Small intestine (tissue), 16 donors: ENCODE measurements at places on chromosomes 16 and 17.

DNA sequence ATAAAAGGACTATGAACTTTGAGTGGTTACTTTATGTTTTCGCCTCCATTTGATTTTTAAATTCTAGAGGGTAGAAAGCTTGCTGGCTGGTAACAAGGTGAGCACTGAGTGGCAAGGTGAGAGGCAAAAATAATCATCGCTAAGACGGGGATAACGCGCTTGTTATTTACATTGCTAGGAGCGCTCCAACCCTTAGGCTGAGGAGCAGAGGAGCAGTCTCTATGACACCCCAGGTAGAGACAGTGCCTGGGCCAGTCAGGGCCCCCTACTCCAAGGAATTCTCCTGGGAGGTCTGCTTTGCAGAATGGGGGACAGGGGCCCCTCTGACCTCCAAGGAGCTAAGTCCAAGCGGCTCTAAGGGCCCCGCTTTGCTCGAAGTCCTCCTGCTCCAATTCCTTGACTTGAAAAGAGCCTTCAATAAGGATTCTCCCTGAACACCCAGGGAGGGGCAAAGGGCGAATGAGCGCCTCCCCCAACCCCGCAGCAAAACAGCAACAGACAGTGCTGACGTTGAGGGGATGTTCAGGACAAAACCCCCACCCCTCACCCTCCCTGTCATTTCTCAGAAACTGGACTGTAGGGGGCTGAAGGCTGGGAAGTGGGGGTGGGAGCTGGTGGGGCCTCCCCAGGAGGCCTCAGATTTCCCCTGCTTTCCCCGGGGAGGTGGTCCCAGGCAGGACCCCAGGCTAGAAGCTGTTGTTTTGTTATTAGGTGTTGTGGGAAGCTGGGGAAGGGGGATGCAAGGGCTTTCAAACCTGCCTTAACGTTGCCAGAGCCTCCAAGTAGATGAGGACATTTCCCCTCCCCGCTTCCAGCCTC, 10.2 kb upstream of the FOXF1 start:
- no peak for DNase-seq

- no peak for DNase-seq
These were observed 209.4 kb upstream of the C16orf82 start for GRCh38 chr16:26857371-26857770.

DNA sequence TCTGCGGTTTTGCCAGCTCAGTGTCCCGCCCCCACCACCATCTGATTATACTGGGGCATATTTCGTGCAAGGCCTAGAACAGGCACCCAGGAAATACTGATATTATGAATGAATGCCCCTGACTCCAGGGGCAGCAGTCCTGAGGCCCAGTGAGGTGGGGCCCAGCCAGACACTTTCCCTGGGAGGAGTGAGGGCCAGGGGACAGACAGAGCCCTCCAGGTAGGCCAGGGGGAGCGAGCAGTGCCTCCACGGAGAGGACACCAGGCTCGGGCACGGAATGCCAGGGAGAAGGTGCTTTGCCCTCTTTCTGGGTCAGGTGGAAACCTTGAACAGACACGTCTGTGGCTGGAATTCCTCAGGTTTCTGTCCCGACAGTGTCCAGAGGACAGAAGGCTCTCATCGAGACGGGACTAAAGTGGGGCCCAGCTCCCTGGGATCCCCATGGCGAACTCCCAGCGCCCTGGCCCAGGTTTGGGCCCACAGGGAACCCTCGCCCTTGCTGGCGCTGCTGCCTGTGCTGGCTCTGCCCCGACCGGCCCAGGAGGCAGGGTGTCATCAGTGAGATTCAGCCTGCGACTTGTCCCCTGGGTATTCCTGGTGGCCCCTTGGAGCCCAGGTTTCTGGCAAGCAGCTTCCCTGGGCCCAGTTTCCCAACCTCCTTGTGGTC, 4.3 kb downstream of the KATNB1 start:
- DNase-seq, result no peak

GRCh38 chr17:20975566-20975965, 67.2 kb downstream of the USP22 start:
- DNase-seq, result no peak

DNA sequence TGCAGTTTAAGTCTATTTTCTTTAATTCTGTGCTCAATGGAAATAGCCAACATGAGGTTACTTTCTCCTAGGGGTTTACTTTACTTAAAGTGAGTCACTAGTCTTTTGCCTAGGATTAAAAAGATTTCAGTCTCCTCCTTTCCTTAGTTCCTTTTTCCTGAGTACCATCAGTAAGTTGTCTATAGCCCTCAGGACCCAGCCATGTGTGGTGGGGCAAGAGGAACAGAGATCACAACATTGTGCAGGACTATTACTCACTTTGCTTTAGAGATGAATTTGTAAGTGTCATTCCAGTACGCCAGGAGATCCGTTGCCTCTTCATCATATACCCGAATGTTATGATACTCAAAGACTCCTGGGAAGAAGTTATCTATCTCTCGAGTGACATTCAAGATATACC, 27.7 kb upstream of the CORO6 start:
- no peak for DNase-seq

- no peak for DNase-seq
These were observed 626.6 kb upstream of the SOX9 start for GRCh38 chr17:71494062-71494855.

DNA sequence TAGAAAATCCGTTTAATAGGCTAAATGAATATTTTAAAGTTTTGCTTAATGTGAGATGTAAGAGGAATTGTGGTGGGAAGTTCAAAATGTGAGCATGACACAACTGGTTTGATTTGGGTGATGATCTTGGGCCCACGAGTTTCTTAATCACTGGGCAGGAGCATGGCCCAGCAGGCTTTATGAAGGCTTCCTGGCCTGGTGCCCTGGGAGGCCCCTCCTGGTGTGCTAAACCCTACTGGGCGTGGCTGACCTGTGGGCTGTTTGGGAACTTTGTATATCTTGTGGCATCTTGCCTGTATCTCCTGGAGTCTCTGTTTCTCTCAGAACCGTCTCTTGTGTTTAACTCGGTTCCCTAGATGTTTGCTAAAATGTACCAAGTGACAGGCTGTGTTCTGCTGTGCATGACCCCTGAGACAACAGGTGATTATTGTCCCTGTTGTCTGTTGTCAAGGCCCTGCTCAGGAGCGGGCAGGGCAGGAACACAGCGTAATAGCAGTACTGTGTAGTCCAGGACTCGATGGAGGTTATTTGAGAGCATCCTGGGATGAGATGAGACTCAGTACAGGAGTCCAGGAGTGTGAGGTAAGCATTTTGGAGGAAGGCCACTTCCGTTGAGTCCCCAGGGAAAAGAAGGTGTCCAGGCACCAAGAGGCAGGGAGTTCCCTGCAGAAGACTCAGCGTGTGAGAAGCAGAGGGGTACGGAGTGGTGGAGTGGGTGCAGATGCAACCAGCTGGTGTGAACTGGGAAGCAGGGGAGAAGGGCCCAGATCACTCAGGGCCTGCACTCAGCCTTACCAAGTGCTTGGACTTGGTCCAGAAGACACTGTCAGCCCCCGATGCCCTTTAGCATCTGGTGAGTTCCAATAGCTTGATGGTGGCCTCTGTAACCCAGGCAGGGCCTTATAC, 48.5 kb downstream of the B9D1 start:
- DNase-seq, result no peak

GRCh38 chr17:60135951-60136666, 13.7 kb upstream of the CA4 start:
- DNase-seq, result no peak

DNA sequence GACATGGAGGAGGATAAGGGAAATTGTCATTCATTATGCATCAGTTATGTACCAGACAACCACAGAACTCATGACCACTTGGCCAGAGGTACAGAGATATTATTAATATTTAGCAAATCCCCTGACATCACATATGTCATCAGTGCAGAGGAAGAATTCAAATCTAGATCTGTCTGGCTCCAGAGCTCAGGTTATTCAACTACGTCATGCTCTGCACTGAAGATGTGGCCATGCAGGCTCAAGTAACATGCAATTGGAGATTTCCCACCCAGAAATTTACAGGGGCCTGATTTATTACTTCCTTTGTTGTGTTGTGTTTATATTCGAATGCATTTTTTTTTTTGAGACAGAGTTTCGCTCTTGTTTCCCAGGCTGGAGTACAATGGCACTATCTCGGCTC, 224.3 kb downstream of the HS3ST4 start:
- DNase-seq, result no peak

GRCh38 chr16:57091975-57092785, at the start of gene CPNE2:
Gene CPNE2 (plus strand): TSS chr16:57092583. CDS start chr16:57110743, 18,160 bp downstream.
- peak; percentile 83 for DNase-seq

- no peak for DNase-seq
These were observed 8.7 kb downstream of the HOXB1 start for GRCh38 chr17:48522031-48522653.

- peak; percentile 97 for DNase-seq
These were observed 27.2 kb downstream of the ARHGAP27 start for GRCh38 chr17:45405250-45406086.

DNA sequence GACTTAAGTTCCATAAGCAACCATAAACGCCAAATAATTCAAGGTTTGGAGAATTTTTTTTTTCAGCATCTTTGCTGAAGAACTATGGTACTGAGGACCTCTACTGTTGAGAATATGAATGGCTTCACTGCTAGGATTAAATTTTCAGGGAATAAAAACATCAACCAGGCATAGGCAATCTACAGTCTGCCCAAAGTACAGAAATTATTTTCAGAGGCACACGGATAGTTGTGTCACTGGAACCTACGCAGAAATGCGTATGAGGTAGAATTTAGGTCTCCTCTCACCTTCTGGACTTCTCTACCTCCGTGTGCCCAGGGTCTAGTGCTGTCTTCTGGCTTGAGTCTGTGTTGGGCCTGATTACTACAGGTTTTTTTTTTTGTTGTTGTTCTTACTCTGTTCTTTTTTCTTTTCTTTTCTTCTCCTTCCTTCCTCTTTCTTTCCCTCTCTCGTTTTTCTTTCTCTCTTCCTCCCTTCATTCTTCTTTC, 39.7 kb downstream of the NACA2 start:
- DNase-seq, result peak; percentile 50

- DNase-seq, result no peak
These were observed 244.6 kb upstream of the PSMD7 start for GRCh38 chr16:74052016-74052415.

GRCh38 chr17:64661726-64661975, 456 bp downstream of the SMURF2 start:
- DNase-seq, result no peak

DNA sequence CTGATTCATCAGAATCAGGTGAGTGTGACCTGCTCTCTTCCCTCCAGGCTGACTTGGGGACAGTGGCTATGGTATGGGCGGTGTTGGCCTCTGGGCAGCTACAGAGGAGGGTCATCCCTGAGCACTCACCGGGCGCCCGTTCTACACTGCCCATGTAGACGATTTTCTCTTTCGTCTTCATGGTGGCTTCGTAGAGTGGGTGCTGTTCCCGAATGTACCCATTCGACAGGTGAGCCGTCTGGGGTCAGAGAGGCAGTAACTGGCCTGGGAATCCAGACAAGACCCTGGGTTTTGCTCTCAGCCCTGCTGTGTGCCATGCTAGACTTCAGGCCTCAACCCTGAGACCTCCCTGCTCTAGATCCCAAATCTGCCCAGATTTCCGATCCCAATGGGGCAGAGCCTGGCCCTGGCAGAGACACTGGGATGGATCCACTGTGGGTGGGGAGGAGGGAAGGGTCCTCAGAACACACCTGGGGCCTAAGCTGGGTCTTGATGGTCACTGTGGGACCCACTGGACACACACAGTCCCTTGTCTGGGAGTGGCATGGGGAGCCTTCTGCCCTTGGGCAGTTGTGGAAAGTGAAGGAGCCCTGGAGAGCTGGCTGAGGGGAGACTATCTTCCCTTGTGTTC, 13.2 kb downstream of the USP6 start:
- no peak for DNase-seq

DNA sequence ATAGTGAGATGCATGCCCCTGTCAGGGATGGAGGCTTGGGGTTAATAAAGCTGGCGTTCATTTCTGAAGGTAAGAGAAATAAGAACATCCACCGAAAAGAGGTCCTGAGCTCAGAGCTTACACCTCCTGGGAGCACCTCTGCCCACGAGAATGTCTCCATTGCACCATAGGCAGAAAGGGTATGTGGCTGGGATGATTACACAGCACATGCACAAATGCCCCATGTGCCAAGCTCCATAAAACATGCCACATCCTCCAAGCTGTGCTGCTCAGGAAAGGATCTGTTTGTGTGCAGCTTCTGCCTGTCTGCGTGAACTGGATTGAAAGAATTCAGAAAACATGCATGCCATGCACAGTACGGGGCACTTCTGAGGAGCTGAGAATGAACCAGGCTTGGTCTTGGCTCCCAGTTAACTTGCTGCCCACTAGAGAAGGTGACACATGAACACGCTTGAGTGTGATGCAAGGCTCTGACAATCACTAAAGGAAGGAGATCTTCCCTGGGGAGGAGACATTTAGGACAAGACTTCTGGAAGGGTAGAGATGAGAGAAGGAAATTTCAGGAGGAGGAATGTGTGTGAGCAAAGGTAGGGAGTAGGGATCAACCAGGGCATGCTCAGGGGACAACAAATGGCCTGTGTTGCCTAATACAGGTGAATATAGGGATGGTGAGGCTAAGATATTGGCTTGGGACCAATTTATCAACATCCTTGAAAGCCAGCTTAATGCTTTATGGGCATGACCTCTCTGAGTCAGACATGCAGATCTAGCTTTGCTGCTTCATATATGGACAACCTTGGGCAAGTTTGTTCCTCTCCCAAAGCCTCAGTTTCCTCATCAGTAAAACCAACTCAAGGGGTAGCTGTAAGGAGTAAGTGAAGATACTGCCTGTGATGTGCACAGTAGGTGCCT, 32.0 kb upstream of the SMPD3 start:
- peak; percentile 77 for DNase-seq

- DNase-seq, result no peak
These were observed 217.4 kb upstream of the PSMD7 start for GRCh38 chr16:74079232-74079586.

DNA sequence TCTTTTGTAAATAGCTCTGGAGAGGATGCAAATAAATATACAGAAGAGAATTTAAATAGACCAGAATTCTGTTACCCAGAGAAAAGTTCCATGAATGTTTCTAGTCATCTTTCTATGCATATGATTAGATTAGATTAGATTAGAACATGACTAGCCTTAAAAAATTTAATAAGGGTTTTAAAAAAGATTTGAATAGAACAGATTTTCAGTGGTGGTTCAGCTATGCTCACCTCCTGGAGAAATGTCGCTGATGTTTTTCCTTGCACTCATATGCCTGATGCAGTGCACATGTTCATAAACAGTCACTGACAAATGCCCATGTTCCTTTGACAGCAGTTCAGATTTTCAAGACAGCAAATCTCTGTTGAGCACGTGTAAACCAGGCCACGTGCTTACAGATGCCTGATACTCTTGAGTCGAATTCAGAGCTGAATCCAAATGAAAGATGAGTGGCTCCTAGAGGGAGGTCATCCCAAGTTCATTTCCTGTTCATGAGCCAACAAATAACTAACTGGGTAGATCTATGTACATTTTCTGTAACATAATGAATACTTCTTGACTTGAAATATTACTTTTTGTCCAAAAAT, 19.9 kb upstream of the RAB11FIP4 start:
- no peak for DNase-seq
